ENCODE measurements at places on chromosomes 2 and 18. TPM values are rescaled to one million over a fixed set of nuclear protein-coding genes. Genes with fewer than 3 reads are reported as not detected.

Gene EMILIN1
- total RNA-seq: 137 TPM

Gene SATB2
- 9.9 TPM for total RNA-seq

Gene RMND5A
- 25.1 TPM for total RNA-seq

Gene ZAP70
- not detected for total RNA-seq

Gene NHEJ1
- total RNA-seq: 16.1 TPM

Gene MDH1B
- total RNA-seq: 0.56 TPM

Gene LOXHD1
- not detected for total RNA-seq

Gene DSC3
- under 0.01 TPM for total RNA-seq

Gene ASXL3
- 1.1 TPM for total RNA-seq

Gene HJURP
- 43.1 TPM for total RNA-seq

Gene MOB1A
- 90.3 TPM for total RNA-seq

Gene SPR
- total RNA-seq: 30.5 TPM

Gene EPB41L3
- 24.0 TPM for total RNA-seq

Gene SERPINB3
- not detected for total RNA-seq

Gene CHRND
- total RNA-seq: not detected

Gene PRSS56
- total RNA-seq: not detected

Gene GCG
- not detected for total RNA-seq

Gene TUBA3D
- total RNA-seq: not detected
